Thoracic aorta (tissue), 2 donors: ENCODE measurements at places on chromosomes 1 and 21. TPM values are rescaled to one million over a fixed set of nuclear protein-coding genes. Genes with fewer than 3 reads are reported as not detected.

GRCh38 chr21:35147439-35147838 lies 98.3 kb upstream of the RUNX1 start:
- no peak for DNase-seq

- DNase-seq = peak; percentile 21
These were observed 23.6 kb downstream of the GPA33 start for GRCh38 chr1:167066333-167067122.

GRCh38 chr1:203513585-203514031 lies 19.7 kb downstream of the OPTC start:
- DNase-seq = no peak

DNA sequence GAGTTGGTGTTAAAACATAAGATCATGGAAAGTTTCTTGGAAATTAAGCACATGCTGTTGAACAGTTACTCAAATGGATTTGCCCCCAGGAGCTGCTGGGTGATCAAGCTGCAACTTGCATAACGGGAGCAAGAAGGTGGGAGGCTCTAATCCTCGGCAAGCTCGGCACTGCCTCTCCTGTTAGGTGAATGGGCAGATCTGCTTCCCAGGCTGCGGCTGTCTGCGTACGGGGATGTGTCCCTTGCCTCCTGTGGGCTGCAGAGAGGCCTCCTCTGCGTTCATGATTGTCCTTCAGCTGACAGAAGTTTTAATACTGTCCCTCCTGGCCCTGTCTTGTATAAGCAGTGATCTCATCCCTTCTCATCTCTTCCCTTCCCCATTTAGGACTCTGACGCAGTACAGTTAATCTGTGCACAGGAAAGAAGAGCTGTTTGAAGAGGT lies 36.7 kb downstream of the ATP1A1 start:
- DNase-seq = no peak

- DNase-seq = no peak
These were observed 32.9 kb downstream of the GPA33 start for GRCh38 chr1:167057241-167057688.

GRCh38 chr1:229487181-229487580 lies 21.0 kb downstream of the NUP133 start:
- no peak for DNase-seq

- DNase-seq = no peak
These were observed 42.0 kb upstream of the CD34 start for GRCh38 chr1:207952617-207953542.

DNA sequence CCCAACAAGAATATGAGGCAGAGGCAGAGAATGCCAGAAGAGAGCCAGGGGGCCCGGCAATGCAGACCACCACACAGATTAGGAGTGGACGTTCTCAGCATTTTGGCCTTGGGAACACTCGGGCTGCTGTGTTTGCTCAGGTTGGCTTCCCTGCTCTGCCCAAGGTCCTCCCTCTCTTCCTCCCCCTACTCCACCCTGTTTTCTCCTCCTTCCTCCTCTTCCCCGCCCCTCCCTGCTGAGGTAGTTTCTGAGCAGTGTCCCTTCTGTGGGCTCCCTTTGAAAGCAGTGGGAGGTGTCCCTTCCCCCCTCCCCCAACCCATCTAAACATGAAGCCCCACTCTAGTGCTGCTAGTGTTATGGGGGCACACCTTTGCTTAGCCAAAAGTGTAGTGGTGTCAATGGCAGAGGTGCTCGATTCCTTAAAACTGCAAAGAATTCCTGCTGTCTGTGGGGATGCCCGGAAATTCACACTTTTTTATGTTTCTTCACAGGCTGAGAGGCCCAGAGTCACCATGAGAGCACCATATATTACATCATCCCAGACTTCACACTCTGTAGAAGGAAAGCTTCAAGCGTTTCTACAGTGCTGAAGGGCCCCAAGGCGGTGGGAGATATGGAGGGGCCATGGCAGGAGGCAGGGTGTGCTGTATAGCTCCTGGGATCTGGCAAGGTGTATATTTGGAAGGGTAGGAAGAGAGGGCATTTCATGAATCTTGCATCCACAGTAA lies at the start of gene HHIPL2:
Gene HHIPL2 (minus strand): TSS at position 161 of the 728 bp plus-strand sequence. CDS start 60 bp downstream, at position 101.
- no peak for DNase-seq

DNA sequence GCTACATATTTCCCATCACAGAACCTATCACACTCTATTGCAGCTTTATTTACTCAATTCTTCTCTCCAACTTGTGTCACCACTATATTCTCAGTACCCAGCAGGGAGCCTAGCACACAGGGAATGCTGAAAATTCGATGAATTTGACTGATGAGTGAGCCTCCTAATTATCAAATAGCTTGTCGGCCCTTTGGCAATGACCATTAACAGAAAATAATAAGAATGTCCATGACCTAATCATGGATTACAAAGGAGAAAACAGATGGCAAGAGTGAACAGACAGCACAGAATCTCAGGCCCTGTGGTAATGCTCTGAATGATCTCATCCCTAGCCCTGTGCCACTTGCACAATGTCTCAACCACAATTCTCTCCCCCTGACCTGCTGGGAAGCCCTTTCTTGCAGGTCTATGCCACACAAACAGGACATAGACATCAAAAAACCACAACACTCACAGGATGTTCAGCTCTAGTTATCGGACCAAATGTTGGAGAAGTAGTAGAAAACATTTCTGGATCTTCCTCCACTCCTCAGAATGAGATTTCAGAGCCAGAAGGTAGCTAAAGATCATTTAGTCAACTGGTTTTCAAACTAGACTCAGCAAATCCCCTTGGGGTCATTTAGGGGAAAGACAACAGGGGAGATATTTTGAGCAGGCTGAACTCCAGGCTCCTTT lies 68.4 kb downstream of the LUZP1 start:
- DNase-seq = no peak

DNA sequence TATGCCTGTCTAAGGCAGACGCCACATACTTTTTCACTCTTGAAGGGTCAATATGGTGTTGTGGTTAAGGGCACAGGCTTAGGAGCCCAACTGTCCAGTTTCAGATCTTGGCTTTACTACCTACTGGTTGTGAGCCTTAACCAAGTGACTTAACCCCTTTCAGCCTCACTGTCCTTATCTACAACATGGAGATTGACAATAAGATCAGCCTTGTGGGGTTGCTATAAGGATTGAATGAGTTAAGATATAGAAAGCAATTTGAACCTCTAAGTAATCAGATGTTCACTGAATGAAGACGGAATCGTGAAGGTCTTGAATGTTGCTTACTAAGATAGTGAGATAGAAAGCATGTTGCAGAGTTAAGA lies 121.3 kb upstream of the JUN start:
- no peak for DNase-seq

GRCh38 chr1:78577257-78578100 lies 42.8 kb upstream of the IFI44L start:
- no peak for DNase-seq

DNA sequence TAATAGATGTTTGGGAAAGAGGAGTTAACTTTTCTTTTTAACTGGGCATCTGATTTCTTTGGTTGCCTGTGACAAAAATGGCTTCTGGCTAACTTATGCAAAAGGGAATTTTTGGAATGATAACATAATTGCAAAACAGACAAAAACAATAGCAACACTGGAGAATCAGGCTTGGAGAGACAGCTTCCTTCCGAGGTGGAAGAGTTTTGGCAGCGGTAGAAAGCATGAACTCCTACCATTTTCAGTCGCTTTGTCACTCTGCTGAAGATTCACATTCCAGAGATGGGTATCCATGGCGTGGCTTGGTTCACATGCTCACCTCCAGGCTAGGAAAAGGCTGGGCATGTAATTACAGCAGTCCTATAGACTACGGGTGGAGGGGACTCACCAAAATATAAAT lies 17.2 kb upstream of the FGGY start:
- DNase-seq = no peak

- DNase-seq = no peak
These were observed 958.3 kb downstream of the ADGRL2 start for GRCh38 chr1:82759035-82759434.

- no peak for DNase-seq
These were observed 91.9 kb downstream of the URB2 start for GRCh38 chr1:229717786-229718576.

GRCh38 chr1:68814067-68814466 lies 317.2 kb upstream of the DEPDC1 start:
- DNase-seq = no peak

- DNase-seq = no peak
These were observed 6.2 kb downstream of the PROX1 start for GRCh38 chr1:213993929-213994328.

DNA sequence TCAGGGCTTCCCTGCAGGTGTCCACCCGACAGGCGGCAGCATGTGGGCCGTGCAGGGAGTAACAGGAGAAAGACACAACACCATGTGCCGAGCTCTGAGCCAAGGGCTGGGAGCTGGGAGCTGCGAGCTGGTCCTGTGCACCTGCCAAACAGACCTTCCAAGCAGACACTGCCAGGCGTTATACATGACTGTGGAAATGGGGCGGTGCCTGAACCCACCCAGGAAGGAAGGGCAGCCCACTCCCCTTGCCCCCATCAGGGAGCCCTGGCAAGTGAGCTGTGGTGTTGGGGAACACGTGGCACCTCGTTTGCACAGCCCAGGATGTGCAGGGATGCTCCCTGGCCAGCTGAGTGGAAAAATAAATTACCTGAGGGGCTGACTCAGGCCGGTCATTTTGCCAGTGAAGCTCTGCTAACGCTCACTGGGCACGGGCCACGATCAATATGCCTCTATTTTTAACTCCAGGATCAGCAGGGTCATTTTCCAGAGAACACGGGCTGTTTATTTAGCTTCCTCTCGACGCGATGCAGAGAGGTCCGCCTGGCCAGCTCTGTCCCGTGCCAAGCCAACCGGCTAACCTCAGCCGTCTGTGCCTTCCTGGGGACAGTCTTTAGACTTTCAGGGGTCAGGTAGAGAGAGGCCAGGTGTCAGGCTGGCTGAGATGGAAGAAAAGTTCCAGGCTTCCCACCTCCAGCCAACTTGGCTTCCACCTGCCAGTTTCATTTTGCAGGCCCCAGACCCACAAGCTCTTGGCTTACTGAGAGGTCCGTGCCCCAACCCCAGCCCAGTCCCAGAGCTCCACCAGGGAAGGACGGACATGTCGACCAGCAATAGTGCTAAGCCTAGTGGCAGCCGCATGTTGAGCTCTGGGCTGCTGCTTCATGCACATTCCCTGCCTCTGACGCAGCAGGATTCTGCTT lies 196.7 kb upstream of the VAMP3 start:
- DNase-seq = no peak

- no peak for DNase-seq
These were observed 3.5 kb downstream of the NIPAL3 start for GRCh38 chr1:24418898-24419628.

GRCh38 chr1:81558291-81559076 lies 242.2 kb upstream of the ADGRL2 start:
- DNase-seq = no peak

GRCh38 chr1:158812336-158812735 lies 18.8 kb upstream of the MNDA start:
- no peak for DNase-seq

DNA sequence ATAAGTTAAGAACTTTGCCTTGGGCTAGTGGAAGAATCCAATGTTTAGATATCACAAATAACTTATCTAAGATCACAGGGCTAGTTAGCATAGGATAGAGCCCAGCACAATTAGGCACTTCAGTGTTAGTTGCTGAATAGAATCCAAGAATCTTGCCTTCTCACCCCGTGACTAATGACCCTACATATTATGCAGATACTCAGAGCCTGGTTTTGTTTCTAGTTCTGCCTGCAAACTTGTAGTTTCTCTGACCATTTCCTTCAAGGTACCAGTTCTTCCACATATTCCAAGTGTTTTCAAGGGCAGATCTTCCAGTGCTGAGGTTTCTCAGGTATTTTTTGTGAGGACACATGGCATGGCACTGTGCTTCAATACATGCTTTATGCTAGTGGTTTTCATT lies 239.3 kb downstream of the KCNK2 start:
- no peak for DNase-seq

- DNase-seq = no peak
These were observed at the start of gene SOX13 for GRCh38 chr1:204072931-204073836. Gene SOX13 (plus strand): TSS chr1:204073115. CDS start chr1:204112916, 39,801 bp downstream.

DNA sequence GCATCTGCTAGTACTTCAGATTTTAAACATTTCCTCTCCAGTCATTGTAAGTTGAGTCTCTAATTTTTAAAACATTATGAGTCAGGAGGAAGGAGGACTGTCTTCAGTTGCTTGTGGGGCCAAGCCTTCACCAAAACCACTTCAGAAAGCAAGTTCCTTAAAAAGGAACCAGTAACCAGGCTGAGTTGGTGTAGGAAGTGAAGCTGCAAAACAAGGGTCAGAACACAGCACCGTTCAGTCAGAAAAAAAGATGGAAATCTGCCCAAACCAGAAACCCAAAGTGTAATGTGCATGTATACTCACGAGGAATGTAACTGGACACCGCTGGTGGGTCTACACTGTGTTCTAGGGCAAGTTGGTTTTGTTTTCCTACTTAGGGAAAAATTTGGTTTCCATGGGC lies 402.1 kb downstream of the SETD4 start:
- DNase-seq = no peak

GRCh38 chr1:64246294-64246917 lies 43.0 kb downstream of the UBE2U start:
- no peak for DNase-seq

GRCh38 chr1:93905051-93905450 lies 4.2 kb downstream of the GCLM start:
- no peak for DNase-seq

DNA sequence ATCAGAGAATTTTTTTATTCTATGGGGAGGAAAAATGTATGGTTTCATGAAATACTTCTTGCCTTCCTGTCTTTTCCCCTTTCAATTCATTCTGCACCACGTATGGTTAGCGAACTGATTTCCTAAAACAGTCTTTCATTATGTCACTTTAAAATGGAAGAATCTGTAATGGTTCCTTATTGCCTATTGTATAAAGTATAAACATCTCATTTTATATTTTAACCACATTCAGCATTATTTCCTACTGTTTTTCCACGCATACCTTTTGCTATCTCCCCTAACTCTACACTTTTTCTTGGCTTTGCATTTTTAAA lies 232.3 kb upstream of the B3GALT2 start:
- no peak for DNase-seq

Gene RHBDL2
- total RNA-seq = not detected

Gene PLPPR4
- 0.28 TPM for total RNA-seq

Gene IFI6
- total RNA-seq = 96.9 TPM

Gene PDZK1
- total RNA-seq = 1.3 TPM

Gene TAL1
- total RNA-seq = 3.0 TPM

Gene HRNR
- not detected for total RNA-seq

Gene LIPI
- total RNA-seq = not detected

Gene RNU1-3
- total RNA-seq = under 0.01 TPM

Gene MYOG
- not detected for total RNA-seq

Gene TNFRSF9
- not detected for total RNA-seq

Gene C1QA
- 501 TPM for total RNA-seq
